Placental pericyte (primary cell): ENCODE measurements at places on chromosomes 12 and 14. TPM values are rescaled to one million over a fixed set of nuclear protein-coding genes. Genes with fewer than 3 reads are reported as not detected.

The TBX3 gene
- 24.7 and 182 TPM in 2 replicates for total RNA-seq

The KRT4 gene
- 0.14 TPM in 1 of 2 replicates, not detected in the other for total RNA-seq

The EPYC gene
- not detected in 2 replicates for total RNA-seq

The KRT3 gene
- not detected in 2 replicates for total RNA-seq

The NXPH4 gene
- 1.4 and 1.8 TPM in 2 replicates for total RNA-seq

The CPNE6 gene
- total RNA-seq, result under 0.01 TPM in 1 of 2 replicates, not detected in the other

The GSKIP gene
- 26.0 and 44.7 TPM in 2 replicates for total RNA-seq
